GM04503 (cell line): ENCODE measurements at places on chromosomes 1 and 21.

DNA sequence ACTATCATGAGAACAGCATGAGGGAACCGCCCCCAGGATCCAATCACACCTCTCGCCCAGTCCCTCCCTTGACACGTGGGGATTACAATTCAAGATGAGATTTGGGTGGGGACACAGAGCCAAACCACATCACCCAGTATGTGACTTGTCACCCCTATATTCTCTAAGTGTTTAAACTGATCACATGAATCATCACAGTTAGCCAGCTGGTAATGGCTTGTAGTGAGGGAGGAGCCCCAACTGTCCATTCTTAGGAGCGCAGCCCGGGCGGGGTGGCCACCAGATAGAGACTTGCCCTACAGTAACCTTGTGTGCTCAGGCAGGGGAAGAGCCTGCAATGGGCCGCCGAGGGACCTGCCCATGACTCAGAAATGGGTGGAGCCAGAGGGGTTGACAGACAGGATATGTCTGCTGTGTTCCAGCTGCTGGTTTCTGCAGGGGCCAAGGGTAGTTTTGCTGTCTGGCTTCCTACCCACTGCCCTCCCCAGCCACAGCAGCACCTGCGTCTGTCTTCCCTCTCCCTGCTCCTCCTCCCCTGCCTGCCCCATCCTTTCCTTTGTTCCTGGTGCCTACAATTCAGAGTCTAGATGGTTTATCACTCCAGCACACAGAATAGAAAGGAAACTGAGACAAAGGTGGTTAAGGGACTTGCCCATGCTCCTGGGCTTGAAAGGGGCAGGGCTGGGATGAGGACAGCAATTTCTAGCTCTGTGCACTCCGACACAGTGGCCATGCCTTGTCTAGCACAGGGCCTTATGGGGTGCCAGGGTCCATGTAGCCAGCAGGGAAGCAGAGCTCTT lies 9.2 kb downstream of the ABCG1 start:
- no peak for DNase-seq

DNA sequence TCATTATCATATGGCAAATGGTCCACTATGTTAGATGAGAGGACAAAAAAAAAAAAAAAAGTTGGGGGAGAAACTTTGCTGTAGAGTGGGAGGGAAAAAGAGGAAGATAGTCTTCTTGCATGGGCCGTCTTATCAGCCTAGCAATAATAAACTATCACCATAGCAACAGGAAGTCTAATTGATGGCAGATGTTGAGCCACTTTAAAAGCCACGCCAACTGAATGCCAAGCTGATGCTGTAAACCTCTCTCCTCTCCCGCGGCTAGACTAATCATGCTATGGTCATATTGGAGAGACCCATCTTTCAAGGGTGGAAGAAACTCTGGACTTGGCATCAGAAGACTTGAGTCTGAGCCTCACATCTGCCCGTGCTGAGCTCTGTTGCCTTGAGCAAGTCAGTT lies 122.2 kb upstream of the HOOK1 start:
- peak; percentile 96 for DNase-seq

DNA sequence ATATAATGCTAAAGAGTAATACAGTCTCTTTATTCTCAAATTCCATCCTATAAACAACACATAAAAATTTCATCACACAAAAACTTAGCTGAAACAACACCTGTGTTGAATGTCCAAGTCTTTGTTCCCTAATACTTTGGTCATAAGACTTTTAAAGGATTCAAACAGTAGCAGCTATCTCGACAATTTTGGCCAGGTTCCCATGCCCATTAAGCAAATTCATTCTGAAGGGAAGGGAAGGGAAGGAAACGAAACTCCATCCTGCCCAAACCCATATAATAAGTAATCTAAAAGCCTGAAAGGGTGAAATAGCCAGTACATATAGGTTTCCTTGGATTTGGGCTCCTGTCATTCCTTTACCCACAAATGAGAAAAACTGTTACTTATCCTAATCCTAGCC lies 7.5 kb downstream of the IVNS1ABP start:
- DNase-seq = no peak

DNA sequence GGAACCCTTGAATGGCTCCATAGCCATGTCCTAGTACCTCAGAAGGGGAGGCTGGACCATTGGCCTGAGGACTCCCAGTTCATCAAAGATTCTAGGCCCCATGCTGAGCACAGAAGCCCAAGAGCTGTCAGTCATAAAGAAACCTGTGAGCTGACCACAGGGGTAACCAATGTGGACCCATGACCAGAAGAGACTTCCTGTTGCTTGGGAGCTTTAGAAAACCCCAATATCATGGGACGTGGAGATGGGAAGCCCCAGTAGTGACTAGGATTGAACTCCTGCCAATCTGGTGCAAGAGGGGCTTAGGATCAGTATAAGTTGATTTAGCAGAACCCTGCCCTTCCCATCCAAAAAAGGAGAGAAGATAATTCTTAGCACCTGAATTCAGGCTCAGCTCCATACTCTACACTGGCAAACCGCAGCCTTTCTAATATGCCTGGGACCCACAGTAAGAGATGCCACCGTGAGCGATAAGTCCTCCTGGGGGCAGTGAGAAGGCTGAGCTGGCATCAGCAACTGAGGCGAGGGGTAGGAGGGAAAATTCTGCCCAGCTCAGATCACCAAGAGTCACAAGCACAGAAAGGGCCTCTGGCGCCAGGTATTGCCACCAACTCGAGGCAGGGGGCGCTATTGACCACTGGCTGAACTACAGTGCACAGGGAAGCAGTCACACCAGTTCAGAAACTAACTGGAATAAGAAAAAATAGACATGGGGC lies 108.9 kb downstream of the CAPN8 start:
- no peak for DNase-seq

DNA sequence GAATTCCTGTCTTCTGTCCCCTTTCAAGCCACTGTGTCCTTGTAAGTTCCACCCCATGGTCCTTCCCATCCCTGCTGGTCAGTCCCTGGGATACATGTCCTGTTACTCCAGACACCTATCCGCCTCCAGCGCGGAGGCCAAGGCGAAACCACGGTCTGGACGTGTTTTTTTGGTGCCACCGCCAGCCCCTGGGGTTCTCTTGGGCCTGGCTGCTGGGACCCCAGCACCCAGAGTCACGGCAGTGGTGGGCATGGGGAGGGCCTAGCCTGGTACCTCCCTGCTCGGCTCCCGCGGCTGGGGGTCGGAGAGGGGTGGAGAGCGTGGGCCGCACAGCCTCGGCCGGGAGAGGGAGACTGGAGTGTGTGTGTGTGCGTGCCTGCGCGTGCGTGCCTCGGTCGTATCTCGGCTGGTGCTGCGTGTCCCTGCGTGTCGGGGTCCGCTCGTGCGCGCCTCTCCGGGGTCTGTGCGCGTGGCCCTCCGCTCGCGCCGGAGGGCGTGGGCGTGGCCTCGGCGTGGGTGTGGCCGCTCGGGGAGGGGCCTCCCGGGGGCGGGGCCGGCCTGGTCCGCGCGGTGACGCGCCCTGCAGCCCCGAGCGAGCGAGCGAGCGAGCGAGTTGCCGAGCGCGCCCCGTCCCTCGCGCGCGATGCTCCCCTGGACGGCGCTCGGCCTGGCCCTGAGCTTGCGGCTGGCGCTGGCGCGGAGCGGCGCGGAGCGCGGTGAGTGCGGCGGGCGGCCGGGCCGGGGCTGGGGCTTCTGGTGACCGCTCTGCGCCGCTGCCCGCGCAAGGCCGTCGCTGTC lies at the start of gene VWA1:
Gene VWA1, plus strand, starts transcription at position 585 of the 798 bp plus-strand sequence. Its CDS starts 59 bp downstream, at position 644.
- DNase-seq = no peak

DNA sequence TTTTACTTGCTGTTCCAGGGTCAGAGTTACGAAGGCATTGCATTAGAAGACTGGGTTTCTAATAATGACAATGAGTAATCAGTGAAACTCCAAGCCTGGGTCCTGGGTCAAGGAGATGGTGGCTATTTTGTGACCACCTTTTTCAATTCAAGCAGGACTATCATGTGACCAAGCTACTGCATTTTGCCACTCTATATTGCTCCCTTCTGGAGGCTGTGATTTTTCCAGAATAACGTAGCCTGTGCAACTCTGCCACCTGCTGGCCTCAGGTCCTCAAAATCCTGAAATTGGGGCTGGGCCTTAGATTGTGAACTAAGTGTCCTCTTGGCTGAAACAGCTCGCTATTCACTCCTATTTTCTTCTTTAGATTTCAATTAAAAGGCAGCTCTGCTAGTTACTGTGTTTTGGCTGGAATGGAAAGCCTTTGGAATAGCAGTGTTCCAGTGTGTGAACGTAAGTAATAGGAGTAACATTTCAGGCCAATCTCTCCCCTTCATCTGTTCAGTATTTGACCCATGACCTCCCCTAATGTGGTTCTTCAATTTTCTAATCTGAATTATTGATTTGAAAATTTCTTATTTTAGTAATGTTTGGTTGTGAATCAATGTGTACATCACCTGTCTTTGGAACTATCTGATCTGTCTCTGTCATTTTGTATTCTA lies 52.9 kb upstream of the CD46 start:
- peak; percentile 21 for DNase-seq

GRCh38 chr1:160789702-160790611 lies 6.0 kb upstream of the LY9 start:
- DNase-seq = no peak

GRCh38 chr1:963301-963651 lies 2.9 kb downstream of the KLHL17 start:
- DNase-seq = no peak

DNA sequence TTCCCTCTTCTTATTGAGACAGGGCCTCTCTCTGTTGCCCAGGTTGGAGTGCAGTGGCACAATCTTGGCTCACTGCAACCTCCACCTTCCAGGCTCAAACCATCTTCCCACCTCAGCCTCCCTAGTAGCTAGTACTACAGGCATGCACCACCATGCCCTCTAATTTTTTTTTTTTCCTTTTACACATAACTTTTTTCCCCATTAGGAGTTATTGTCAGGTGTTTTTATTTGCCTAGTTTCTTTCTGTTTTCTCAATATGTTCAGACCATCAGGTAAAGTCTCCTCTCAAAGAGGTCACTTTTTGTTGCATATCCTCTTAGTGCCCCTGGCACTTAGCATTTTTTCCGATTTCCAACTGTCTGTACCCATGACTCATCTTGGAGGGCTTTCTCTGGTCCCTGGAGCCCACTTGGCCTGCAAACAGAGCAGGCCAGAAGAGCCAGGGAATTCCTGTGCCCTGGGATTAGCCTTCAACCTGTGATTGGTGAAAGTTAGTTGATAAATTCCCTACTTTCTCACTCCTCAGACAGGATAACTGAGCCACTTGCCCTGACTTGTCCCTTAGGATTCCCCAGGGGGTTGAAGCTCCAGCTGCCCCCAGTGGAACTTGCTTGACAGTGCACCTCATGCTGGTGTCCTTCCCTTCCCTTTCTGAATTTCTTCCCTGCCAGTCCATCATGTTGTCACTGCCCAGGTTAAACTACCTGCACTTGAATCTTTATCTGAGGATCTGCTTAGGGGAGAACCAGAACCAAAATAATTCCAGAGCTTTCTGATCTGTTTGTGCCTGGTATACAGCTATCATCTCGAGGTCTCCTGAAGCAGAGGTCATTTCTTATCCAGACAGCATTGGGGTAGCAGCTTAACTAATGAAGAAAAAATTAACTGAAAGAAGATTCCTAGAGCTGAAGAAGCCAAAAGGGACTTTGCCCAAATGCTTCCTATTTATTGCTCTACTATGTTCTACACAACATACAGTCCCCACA lies 2.4 kb downstream of the NTPCR start:
- no peak for DNase-seq
